T-helper 1 cell treated with Interleukin-12 subunit alpha and Interleukin-12 subunit beta and Interleukin-4 antibody, amounts not matched to agents 30 ng/mL and 1 ng/mL, for 36 hours (primary cell): ENCODE measurements at places on chromosomes 1 and 21. TPM values are rescaled to one million over a fixed set of nuclear protein-coding genes. Genes with fewer than 3 reads are reported as not detected.

DHDDS gene
- total RNA-seq: 63.7 and 65.4 TPM in 2 replicates

FAM151A gene
- total RNA-seq: not detected in 2 replicates

LRRC8B gene
- total RNA-seq: 22.0 and 26.6 TPM in 2 replicates

MIXL1 gene
- not detected in 2 replicates for total RNA-seq

B3GALT2 gene
- total RNA-seq: 2.1 and 2.9 TPM in 2 replicates

ZBTB37 gene
- total RNA-seq: 10.8 and 11.1 TPM in 2 replicates

POU2F1 gene
- total RNA-seq: 16.6 and 20.0 TPM in 2 replicates

GPR25 gene
- not detected in 2 replicates for total RNA-seq

NR1I3 gene
- total RNA-seq: not detected in 2 replicates

CRB1 gene
- total RNA-seq: not detected in 2 replicates

TRAF5 gene
- 52.6 and 58.8 TPM in 2 replicates for total RNA-seq

LORICRIN gene
- total RNA-seq: not detected in 2 replicates

ETV3L gene
- not detected in 2 replicates for total RNA-seq

OR6N1 gene
- total RNA-seq: not detected in 2 replicates

AKR7A2 gene
- 24.2 and 29.4 TPM in 2 replicates for total RNA-seq

RAD54L gene
- total RNA-seq: 30.9 and 33.3 TPM in 2 replicates
